ENCODE measurements at places on chromosomes 1 and 21.

- DNase-seq = no peak
Measured at GRCh38 chr1:44820328-44821239, 12.3 kb downstream of the BTBD19 start.

GRCh38 chr1:246631426-246631825 lies 65.2 kb downstream of the CNST start:
- DNase-seq = no peak

GRCh38 chr1:12776801-12777557 lies 3.4 kb downstream of the PRAMEF12 start:
- no peak for DNase-seq

DNA sequence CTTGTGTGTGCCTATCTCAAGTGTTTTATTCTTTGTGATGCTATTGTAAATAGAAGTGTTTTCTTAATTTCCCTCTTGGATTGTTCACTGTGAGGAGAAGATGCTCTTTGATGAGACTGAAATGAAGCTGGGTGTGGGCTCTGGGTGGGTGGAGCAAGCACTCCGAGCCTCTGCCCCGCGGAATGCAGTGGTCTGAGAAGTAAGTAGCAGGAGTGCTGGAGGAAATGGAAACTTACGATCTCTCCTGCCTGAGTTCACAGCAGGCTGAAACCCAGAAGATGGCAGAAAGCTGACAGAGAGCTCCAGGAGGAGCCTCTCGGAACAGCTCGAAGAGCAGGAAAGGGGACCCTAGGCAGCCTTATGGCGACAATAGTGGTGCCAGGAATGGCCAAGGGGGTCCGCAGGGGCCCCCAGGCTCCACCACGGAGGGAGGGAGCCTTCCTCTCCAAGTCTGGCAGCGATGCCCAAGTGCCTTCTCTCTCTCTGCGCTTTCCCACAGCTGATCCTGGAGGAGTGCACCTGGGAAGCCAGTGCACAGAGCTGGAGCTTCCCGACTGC lies 126.8 kb upstream of the COL6A1 start:
- DNase-seq = no peak

GRCh38 chr1:182995894-182996293 lies 27.3 kb upstream of the LAMC1 start:
- DNase-seq = no peak

- no peak for DNase-seq
Measured at GRCh38 chr1:24609949-24610517, 33.1 kb upstream of the SRRM1 start.

DNA sequence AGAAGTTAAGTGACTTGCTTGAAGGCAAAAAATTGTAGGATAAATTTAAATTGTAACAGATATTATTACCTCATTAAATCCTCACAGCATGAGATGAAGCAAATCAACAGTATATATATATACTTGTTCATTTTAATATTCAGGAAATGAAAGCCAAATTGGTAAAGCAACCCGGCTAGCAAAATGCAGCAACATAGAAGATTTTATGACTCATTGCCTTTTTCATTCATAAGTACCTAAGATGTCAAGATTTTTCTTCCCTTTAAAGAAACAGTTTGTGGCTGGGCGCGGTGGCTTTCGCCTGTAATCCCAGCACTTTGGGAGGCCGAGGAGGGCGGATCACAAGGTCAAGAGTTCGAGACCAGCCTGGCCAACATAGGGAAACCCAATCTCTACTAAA lies 190.5 kb upstream of the NRIP1 start:
- no peak for DNase-seq

DNA sequence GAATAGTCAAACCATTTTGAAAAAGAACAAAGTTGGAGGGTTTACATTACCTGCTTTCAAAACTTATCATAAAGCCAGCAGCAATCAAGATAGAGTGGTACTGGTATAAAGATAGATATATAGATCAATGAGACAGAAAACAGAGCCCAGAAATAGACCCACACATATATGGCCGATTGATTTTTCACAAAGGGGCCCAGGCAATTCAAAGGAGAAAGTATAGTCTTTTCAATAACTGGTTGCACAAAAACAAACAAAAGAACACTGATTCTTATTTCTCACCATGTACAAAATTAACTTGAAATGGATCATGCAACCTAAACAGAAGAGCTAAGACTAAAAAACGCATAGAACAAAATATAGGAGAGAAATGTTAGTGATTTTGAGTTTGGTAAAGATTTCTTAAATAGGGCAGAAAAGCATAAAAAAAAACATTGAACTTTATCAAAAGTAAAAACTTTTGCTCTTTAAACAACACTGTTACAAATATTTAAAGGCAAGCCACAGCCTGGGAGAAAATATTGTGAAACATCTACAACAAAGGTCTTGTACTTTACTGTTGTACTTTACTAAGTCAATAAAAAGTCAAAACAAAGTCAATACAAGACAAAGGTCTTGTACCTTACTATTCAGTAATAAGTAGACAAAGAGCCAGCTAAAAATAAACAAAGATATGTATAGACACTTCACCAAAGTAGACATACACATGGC lies 50.2 kb downstream of the ST3GAL3 start:
- no peak for DNase-seq

DNA sequence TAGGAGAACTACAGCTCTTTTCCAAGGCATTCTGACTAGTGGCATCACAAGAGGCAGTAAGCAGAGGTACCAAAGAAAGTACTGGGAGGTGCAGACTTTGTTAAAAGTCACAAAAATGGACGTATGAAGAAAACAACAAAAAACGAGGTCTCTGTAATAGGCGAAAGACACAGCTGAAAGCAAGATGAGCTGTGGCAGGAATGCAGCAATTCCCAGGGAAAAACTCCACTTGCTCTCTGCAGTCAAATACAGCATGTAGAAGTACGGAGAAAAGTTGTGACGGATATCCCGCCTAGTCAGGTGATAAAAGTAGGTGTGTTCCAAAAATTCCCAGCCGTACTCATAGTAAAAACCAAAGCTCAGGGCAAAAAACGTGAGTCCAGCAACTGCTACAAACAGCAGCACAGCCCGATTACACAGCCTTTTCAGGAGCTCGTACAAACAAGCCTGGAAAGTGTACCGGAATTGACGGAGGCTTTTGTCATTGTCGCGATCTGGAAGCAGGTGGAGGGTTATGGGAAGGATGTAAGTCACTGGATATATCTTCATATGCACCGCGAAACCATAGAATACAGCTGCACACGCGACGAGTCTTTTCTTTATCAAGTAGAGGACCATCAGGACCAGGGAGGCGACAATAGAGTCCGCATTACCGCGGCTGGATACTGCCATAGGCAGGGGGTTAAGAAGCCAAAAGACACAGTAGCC lies 979 bp downstream of the PIGM start:
- no peak for DNase-seq

DNA sequence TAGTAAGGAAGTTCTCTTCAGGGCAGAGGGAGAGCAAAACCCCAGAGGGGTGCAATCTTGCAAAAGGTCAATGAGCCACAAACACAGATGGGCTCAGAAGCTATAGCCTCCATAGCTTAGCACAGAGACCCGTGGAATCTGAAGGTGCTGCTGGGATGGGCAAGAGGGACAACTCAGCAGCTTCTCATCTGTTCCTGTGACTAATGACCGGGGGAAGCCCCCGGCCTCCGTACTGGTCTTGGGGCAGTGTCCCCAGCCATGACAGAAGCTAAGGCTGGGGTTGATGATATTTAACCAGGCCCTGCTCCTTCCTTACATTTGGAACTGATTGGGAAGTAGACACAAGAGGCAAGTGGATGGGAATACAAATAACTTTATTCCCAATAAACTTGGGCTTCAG lies 19.1 kb downstream of the EXOC8 start:
- no peak for DNase-seq

GRCh38 chr21:23507501-23507900 lies 2099.8 kb downstream of the MRPL39 start:
- DNase-seq = no peak

DNA sequence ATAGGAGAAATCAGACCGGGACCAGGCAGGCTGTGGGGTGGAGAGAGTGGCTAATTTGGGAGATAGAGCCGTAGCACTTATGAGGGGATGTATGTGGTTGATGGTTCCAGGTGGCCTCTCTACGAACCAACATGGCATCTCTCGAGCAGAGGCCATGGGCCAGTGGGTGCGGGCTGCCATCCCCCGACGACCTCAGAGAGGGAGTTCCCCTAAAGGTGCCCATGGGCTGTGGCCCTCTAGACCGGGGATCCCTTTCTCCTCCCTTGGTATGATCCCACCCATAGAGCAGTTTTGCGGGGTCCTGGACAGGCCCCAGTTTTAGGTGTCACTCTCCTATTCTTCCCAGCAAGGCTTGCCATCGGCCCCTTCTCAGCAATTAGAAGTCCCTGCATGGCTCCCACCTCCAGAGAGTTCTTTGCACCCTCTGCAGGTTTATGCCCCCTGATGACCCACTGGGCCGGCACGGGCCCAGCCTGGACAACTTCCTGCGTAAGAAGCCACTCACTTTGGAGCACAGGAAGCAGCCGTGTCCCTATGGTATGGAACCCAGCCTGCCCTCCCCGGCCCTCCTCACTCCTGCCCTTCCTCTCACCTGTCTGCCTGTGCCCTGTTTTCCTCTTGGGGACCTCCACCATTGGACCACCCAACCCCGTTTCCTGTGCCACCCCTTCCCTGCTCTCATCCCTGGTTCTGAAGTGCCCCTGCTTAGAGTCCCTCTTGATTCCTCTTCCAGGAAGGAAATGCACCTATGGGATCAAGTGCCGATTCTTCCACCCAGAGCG lies 7.8 kb downstream of the ZC3H12A start:
- no peak for DNase-seq

DNA sequence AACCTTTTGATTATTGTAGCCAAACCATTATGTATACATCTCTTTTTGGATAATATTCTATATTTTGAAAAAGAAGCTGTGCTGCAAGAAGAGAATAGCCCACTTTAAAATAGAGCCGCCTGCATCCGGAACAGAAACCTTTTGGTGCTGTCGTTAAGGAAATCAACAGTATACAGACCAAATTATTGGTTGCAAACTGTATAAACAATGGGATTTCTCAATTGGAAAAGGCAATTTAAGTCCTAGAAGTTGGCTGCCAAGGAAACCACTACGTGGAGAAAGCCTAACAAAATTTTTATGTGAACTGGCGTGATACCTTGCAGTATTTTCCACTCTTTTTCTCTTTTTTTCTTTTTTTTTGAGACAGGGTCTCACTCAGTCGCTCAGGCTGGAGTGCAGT lies 25.8 kb downstream of the DESI2 start:
- DNase-seq = no peak

DNA sequence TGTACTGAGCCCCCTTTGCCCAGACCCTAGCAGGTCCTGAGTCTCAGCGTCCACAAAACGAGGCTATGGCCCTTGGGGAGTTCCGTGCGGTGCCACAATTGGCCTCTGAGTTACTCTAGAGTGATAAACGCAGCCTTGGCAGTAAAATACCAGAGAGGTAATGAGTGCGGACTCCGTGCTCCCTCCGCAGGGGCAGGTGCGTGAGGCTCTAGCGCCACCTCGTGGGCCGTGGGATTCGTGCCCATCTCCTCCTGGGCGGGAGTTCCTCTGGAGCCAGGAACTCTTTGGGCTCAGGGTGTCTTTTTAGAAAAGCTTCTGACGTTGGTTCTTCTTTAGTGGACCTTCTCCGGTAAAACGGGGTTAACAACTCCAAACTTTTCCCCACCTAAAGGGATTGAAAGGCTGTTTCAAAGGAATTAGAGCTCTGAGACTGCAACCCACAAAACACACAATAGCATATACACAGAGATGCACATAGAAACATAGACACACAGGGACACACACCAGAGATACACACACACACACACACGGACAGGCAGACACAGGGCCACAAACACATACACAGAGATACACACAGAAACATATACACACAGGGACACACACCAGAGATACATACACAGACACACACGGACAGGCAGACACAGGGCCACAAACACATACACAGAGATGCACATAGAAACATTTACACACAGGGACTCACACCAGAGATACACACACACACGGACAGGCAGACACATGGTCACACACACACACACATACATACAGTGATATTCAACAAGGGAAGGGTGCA lies 99.4 kb downstream of the KCNJ15 start:
- peak; percentile 22 for DNase-seq

GRCh38 chr1:94651076-94651475 lies 109.5 kb upstream of the F3 start:
- DNase-seq = no peak

GRCh38 chr1:47388891-47389238 lies 27.2 kb upstream of the FOXE3 start:
- DNase-seq = no peak

- no peak for DNase-seq
Measured at GRCh38 chr21:36852864-36853263, 113.6 kb downstream of the HLCS start.

- DNase-seq = no peak
Measured at GRCh38 chr1:18299441-18300338, 181.0 kb upstream of the KLHDC7A start.

DNA sequence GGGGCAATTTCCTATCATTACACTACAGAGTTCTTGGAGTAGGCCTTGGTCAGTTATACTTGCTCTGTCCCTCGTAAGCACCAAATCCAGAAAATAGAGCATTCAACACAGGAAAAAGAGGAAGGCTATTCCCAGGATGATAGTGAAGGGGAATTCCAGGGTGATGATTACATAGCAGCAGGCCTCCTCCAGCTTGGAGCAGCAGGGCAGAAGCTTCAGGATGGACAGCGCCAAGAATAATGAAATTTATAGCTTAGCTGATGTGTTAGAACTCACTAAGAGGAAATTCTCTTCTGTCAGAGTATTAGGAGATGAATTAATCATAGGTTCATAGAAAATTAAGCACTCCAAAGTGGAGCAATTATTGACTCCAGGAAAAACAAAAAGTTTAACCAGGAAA lies 10.8 kb upstream of the SMAP2 start:
- DNase-seq = no peak

DNA sequence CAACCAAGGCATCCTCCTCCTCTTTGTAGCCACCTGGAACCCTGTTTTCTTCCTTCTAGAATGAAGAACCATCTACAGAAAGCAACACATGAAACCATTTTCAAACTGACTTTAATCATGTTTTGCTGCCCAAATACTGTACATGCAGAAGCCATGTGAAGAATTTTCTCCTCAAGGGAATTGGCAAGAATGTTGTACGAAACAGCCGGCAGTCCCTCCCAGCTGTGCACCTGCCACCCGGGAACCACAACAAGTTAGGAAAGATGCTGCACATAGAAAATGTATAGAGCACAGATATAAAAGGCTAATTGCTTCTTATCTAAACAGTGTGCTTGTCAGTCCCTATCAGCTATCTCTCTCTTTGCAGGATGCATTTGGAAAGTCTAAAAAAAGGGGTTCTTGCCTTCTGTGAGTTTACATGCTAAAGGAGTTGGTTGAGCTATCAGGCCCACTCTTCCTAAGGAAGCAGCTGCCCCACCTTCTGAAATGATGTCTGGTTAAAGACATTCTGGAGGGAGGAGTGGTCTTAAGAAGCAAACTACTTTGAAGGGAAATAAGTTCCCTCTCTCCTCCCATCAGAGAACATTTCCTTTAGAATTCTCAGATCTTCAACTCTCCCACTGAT lies 44.8 kb downstream of the RIMS3 start:
- DNase-seq = no peak
